ENCODE measurements at places on chromosomes 6 and 20. TPM values are rescaled to one million over a fixed set of nuclear protein-coding genes. Genes with fewer than 3 reads are reported as not detected.

CCN2 gene
- polyA plus RNA-seq: 3.5 TPM

XKR7 gene
- not detected for polyA plus RNA-seq

WFDC10B gene
- not detected for polyA plus RNA-seq

CASS4 gene
- 0.20 TPM for polyA plus RNA-seq

TRAPPC3L gene
- 0.38 TPM for polyA plus RNA-seq

SDC4 gene
- polyA plus RNA-seq: not detected

SPINT3 gene
- not detected for polyA plus RNA-seq

ANKRD6 gene
- polyA plus RNA-seq: not detected

TP53RK gene
- 14.7 TPM for polyA plus RNA-seq

TEAD3 gene
- 0.14 TPM for polyA plus RNA-seq

All from naive B cell (primary cell).